H7 (cell line): ENCODE measurements at places on chromosomes 3 and 15.

DNA sequence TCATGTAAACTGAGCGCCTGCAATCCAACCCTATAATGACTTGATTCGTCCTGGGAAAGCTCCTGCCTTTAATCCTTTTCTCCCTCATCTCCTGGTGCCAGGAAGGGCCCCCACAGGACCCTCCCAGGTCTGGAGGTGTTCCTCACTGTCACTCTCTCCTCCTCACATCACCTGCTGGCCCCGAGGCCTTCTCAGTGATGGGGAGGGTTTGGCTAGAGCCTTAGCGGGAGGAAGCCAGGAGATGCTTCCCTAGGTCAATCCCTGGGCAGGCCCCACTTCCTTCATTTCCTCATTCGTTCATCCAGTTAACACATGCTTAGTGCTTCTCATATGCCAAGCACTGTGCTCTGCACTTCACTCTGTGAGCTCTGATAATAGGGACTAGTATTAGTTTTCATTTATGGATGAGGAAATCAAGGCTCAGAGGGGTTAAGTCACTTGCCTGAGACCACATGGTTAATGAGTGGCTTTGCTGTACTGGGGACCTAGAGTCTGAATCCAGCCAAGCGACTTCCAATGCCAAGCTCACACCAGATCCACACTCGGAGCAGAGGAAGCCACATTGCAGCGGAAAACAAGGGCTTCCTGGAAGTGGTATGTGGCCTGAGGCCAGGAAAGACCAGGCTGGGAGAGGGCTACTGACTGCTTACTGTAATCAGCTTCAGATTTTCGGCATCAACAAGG, 50.3 kb upstream of the CHRNB4 start:
- DNase-seq: no peak

- DNase-seq: no peak
Measured at GRCh38 chr3:69901802-69902201, 97.7 kb upstream of the SAMMSON start.

DNA sequence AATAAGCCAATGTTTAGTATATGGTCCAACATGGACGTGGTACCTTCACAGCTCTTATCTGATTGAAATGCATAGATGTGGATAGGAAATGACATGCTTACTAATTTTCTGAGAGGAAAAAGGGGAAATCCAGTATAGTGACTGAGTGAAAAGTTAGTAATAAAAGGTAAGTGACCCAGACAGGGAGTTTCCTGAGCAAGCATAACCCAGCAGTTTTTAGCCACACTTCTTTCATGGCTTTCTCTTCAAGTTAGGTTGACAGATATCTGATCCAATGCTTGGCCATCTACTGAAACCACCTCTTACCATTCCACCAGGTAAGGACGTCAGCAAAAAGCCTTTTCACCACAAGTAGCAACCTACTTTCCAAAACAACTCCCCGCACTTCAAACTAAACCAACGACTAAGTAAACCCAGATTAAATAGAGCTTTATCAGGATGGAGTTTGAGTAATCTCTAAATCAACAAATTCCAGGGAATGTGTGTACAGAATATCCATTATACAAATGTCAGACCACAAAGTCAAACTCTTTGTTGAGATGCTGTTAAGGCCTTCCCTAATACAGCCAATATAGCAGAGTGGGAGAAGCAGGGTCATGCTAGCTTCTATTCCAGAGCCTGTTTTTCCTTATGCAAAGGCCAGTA, 329.7 kb downstream of the RORA start:
- no peak for DNase-seq

- no peak for DNase-seq
Measured at GRCh38 chr3:114498539-114499370, 204.9 kb downstream of the TIGIT start.

GRCh38 chr3:38998086-38998485, 53.7 kb downstream of the SCN11A start:
- DNase-seq: no peak

GRCh38 chr3:137325170-137325569, 367.4 kb downstream of the IL20RB start:
- DNase-seq: no peak

DNA sequence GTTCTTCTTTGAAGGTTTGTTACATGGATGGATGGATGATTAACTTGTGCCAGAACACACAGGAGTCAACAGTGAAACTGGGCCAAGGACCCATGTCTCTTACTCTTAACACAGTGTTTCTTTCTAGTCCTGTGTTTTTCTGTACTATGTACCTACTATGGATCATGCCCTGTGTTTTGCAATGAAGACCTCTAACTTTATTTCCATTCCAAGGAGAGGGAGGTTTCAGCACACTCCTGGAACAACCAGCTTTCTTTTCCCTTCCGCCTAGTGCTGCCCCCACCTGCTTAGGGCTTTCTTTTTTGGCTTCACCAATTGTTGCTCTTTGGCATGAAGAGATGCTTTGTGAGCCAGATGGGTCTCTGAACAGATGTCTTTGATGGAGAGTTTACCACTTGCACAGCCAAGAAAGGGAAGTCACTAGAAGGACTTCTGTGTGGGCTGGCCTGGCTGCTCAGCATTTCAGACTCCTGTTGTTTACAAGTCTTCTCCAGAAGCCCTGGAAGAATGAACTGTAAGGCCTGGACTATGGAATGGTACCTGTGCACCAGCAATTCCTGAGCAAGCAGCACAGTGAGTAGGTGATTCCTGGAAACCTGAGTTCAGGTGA, 44.5 kb downstream of the SNAPC5 start:
- no peak for DNase-seq

- no peak for DNase-seq
Measured at GRCh38 chr15:95922431-95922830, 408.1 kb upstream of the NR2F2 start.
